HCT116 (cell line): ENCODE measurements at places on chromosomes 5 and 9. TPM values are rescaled to one million over a fixed set of nuclear protein-coding genes. Genes with fewer than 3 reads are reported as not detected.

DNA sequence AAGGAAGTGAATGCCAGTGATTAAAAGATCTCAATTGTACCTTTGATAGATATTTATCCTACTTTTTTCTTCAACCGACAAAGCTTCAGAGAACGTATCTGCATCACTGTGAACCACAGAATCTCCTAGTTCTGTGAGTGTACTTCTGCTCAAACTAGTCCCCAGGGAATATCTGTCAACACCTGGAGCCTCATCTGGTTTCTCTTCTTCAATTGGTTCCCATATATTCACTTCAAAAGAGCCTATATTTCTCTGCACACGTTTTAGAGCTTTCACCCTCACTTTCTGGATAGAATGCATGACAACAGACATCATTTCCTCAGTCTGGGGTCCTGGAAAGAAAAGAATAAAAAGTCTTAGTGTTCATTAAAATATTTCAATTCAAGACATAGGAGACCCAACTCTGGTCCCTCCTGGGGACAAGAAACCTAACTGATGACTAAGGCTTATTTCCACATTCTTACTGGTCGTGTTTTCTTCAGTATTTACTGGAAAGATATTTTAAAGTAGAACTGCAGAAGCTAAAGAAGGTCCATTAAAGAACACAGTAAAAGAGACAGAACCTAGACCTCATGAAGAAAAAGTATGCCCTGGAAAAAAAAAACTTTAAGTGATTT is 64.3 kb downstream of the CPLANE1 start:
- DNase-seq = no peak
- no peaks in the 10 kb centered on the region for H3K4me1 ChIP-seq
- H3K4me3 ChIP-seq = no peak overlapping the region
- no peaks in the 10 kb centered on the region for H3K27me3 ChIP-seq
- H3K36me3 ChIP-seq = no peaks in the 10 kb centered on the region
- H3K27ac ChIP-seq = no peak overlapping the region

- no peaks in the 10 kb centered on the region for H3K36me3 ChIP-seq
- no peaks in the 10 kb centered on the region for H3K27me3 ChIP-seq
- no peak overlapping the region for H3K27ac ChIP-seq
- H3K4me3 ChIP-seq = no peak overlapping the region
- H3K4me1 ChIP-seq = no peaks in the 10 kb centered on the region
Observed at GRCh38 chr5:50965654-50966375, 299.4 kb downstream of the PARP8 start.

- no peaks in the 10 kb centered on the region for H3K27me3 ChIP-seq
- no peak overlapping the region for H3K4me3 ChIP-seq
- no peaks in the 10 kb centered on the region for H3K4me1 ChIP-seq
- H3K27ac ChIP-seq = no peak overlapping the region
Observed at GRCh38 chr5:34857161-34857560, 18.2 kb downstream of the TTC23L start.

GRCh38 chr9:25397746-25398145 is 280.5 kb downstream of the TUSC1 start:
- no peak overlapping the region for H3K27ac ChIP-seq
- H3K27me3 ChIP-seq = no peaks in the 10 kb centered on the region
- H3K4me3 ChIP-seq = no peak overlapping the region
- no peaks in the 10 kb centered on the region for H3K36me3 ChIP-seq

GRCh38 chr9:130630506-130631330 is 33.7 kb upstream of the PRDM12 start:
- no peak for DNase-seq
- H3K27ac ChIP-seq = no peak overlapping the region
- peaks cover 33% of the 10 kb centered on the region; the same call in 1 of the 2 replicates for H3K36me3 ChIP-seq
- no peaks in the 10 kb centered on the region for H3K4me1 ChIP-seq

EMB gene
- total RNA-seq = 15.2 TPM

- H3K4me3 ChIP-seq = no peak overlapping the region
- peak; percentile 45 for DNase-seq
- H3K36me3 ChIP-seq = no peaks in the 10 kb centered on the region; the same call in 1 of the 2 replicates
- H3K27me3 ChIP-seq = no peaks in the 10 kb centered on the region
Observed at GRCh38 chr5:102958481-102959011, 161.4 kb downstream of the GIN1 start.
